ENCODE measurements at places on chromosomes 3 and 15.
A peak's percentile ranks its signal among the peaks of the same experiment; 100 is the strongest.

DNA sequence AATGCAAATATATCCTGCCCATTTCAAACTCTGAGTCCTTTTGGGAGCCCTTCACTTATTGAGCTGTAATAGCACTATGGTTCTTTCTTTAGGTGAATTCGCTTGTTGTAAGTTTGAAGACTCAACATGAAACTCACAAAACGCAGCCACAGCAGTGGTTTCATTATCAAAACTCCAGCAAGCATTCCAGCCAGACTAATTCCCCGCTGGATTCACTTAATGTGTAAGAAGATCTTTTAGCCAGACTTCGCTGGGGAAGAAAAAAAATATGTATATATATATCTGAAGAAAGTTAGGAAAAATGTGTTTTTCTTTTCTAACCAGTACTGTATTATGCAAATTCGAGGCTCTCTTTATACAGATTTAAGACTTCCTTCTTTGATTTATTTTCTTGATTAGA is 241.1 kb downstream of the WNT5A start:
- DNase-seq, result no peak

DNA sequence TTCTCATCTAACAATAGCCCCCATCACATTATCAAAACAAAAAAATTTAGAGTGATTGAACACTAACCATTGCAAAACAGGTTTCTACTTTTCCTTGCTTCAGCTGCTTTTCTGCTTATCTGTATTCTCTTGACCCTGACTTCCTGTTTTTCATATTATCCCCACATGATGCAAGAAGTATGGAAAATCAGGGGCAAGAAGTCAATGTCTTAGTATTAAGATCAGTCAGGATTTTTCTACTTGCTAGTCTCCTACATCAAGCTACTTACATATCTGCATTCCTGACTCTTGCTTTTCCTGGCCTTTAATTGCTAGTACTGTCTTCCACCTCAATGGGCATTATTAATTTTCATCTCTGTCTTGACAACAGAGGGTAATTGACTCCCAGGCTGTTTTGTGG is 300.2 kb downstream of the OTOL1 start:
- DNase-seq, result no peak

GRCh38 chr3:183824761-183825455 is 469 bp downstream of the MAP6D1 start:
- no peak for DNase-seq

- DNase-seq, result no peak
Measured at GRCh38 chr3:36988356-36988755, 4.6 kb downstream of the EPM2AIP1 start.

- no peak for DNase-seq
Measured at GRCh38 chr15:59676565-59676964, 12.6 kb downstream of the BNIP2 start.

GRCh38 chr15:63503739-63504246 is 600 bp upstream of the USP3 start:
- peak; percentile 61 for DNase-seq

- DNase-seq, result no peak
Measured at GRCh38 chr3:149634573-149634972, 23.3 kb downstream of the WWTR1 start.

GRCh38 chr15:46410705-46411104 is 775.9 kb downstream of the SQOR start:
- no peak for DNase-seq

DNA sequence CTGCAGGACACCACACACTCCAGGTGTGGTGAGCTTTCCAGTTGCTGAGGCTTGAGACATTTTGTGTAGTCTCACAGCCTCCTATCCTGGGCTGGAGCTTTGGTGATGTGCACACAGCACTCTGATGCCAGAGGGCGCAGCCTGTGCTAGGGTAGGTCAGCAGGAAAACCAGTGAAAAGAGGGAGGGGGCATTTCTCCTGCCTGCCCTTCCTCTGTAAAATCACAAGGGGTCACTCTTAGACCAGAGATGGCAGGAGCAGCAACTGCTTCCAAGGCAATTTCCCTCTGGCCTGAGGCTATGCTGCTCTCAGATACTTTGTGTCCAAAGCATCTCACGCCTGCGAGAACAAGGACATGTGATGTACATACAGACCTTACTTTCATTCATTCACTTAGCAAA is 16.5 kb upstream of the MUSTN1 start:
- DNase-seq, result peak; percentile 76

GRCh38 chr3:25478964-25479726 is 51.1 kb downstream of the RARB start:
- DNase-seq, result no peak

GRCh38 chr15:70435872-70436271 is 327.5 kb downstream of the UACA start:
- DNase-seq, result no peak

DNA sequence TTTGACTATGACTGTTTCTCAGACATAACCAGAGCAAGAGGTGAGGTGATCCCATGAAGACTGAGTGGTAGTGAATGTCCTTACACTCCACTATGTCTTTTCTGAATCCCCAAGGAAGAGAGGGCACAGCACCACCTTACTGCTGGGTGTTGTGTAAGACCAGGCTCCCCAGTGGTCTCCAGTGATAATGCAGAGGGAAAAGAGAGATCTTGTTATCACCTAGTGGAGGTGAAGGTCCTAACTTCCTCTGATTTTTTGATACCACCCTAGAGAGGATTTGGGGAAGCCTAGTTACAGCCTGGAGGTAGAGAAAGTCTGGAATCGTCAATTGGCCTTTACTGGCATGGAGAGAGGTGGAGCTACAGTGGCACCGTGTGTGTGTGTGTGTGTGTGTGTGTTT is 288.0 kb upstream of the BCHE start:
- no peak for DNase-seq

- DNase-seq, result no peak
Measured at GRCh38 chr3:54621184-54621583, 306.7 kb downstream of the LRTM1 start.

GRCh38 chr3:56911363-56911762 is 109.6 kb upstream of the ARHGEF3 start:
- no peak for DNase-seq

DNA sequence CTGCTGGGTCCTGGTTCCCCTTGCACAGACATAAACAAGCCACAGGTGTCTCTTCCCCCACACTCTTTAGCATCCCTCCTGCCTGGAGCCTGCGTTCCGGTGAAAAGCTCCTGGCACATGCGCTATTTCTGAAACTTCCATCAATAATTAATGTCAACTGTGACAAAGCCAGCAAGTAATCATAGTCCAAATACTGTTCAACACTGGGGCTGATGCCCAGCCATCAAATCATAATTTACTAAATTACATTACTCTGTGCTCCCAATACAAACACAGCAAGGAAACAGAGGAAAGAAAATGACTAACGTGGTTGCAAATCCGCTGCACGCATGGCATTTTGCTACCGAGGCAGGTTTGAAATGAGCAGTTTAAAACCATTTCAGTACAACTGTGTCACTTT is 294.7 kb downstream of the ERC2 start:
- no peak for DNase-seq

- no peak for DNase-seq
Measured at GRCh38 chr3:108838436-108838835, 15.8 kb downstream of the TRAT1 start.

- no peak for DNase-seq
Measured at GRCh38 chr3:196340466-196340865, 2.3 kb upstream of the TM4SF19 start.

DNA sequence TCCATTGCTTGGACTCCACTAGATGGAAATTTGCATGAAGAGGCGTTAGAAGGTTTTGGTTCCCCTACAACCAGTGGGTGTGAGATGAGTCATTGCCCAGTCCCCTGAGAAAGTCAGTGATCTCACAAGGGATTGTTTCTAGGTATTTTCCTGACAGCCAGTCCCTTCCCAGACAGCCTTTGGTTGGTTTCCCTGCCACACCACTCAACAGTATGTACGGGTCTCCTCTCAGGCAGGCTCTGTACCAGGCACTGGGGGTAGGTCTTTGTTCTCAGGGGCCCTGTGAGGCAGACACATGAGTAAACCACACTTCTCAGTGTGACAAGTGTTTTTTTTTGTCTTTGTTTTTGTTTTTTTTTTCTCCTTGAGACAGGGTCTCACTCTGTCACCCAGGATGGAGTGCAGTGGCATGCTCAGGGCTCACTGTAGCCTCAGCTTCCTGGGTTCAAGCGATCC is 4.0 kb downstream of the LAMP3 start:
- no peak for DNase-seq

GRCh38 chr15:74428442-74428787 is 5.3 kb downstream of the SEMA7A start:
- no peak for DNase-seq

DNA sequence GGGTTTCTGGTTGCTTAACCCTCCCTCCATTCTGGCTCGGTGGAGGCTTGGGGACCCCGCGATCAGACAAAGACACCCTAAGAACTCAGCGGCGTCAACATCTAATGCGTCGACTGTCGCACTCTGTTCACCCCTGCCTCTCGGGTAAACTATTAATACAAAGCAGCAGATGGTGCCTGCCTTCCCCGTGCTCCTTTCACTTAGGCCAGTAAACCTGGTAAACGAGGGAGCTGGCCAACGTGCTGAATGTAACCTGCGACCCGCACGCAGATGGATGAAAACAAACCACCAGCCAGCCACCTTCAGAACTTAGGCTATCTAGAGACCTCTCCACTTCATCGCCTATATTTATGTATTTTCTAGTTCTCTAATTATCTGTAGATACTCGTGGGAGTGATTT is 848 bp upstream of the CADPS start:
- no peak for DNase-seq

GRCh38 chr3:190012784-190013183 is 107.9 kb downstream of the P3H2 start:
- no peak for DNase-seq

DNA sequence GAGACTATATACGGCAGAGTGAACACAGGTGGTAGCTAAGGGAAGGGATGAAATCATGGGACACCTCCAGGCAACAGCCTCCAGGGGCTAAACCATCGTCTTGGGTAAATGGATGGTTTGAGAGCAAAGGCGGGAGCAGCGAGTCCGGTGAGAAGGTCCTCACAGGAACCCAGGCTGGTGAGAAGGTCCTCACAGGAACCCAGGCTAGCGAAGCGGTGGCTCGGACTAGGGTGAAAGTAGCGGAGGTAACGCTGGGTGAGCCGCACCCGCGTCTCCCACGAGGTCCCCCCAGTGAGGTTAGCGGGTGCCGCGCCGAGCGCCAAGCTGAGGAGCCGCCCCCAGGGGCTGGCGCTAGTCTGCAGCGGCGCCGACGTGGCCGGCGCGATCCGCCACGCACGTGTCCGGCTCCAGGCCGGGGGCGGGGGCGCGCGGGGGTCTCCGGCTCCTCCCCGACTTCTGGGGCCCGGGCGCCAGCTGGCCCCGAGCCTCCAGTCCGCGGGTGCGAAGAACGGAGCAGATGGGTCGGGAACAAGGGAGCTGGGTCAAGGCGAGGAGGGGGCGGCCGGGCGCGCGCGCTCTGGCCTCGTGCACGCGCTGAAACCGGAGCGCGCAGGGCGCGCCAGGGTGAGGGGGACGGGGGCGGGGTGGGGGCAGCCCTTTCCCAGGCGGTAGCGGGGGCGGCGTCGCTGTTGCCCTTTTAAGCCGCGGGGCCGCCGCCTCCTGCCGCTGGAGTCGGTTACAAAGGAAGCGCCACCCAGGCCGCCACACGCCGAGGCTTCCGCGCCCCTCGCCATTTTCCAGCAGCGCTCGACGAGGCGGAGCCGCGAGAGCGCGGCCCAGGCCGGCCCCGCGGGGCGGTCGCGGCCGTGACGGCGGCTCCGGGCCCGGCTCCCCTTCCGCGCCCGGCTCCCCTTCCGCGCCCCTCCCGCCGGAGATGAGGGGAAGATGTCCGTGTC is at the start of gene UBE2Q2:
UBE2Q2 (plus strand) TSS at position 726 of the 956 bp plus-strand sequence; CDS start at position 946, 220 bp downstream.
- peak; percentile 72 for DNase-seq

All from AML-193 (cell line).